ENCODE measurements at places on chromosomes 7 and 10.
A peak's percentile ranks its signal among the peaks of the same experiment; 100 is the strongest.

DNA sequence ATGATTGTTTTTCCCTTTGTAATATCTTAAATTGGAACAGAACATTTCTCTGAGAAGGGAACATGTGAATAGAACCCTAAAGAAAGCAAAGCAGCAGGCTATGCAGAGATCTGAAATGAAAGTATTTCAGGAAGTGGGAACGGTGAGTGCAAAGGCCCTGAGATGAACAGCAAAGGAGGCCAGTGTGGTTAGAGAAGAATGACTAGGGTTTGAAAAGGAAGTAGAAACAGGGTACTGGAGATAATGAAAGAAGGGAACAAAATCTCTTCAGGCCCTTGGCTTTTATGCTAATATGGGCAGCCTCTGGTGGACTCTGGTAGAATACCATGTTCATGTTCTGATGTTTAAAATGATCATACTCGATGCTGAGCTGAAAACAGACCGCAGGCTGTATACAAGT lies 22.2 kb downstream of the ARHGAP21 start:
- DNase-seq: no peak

DNA sequence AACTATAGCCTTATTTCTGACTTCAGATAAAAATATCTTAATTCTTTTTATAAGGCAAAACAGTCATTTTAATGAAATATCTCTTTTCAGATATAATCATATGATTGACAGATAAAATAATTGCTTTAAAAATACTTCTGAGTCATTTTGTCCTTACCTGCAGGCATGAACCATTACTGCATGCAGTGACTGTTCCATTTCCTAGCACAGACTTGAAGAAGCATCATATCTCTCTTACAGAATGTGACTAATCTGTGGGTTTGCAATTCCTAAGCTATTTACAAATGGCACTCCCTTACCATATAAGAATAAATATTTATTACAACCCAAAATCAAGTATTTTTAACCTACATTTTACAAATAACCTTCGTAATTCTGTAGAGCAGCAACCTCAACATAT lies 120.7 kb downstream of the SRPK2 start:
- DNase-seq: no peak

DNA sequence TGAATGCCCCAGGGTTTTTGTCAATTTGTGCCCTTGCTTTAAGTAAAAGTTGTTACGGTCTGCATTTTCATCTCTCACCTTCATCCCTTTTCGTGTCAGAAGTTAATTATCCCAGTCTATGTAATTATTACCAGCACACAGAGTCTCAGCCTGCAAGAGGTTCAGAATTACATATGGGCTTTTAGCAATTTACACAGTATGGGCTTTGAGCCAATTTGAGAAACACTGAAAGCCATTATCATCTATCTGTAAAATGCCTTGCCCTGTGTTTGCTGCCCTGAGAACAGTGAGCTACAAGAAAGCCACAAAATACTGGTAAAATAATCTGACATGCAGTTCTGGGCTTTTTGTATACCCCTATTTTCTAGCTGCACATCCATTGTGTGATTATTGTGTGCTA lies 125.6 kb upstream of the STEAP4 start:
- no peak for DNase-seq

DNA sequence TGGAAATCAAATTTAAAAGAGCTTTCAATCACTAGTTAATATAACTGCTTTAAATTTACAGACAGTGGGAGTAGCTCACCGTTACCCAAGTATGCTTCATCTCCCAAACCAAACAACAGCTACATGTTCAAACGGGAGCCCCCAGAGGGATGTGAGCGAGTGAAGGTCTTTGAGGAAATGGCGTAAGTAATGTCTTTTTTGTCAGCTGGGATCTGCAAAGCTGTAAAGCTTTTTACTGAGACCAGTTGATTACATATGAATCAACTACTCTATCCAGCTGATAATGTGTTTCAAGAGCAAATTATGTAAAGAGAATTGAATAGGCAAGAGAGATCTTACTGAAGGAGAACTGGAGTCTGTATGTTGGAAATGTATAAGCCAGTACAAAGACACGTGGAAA lies 116.2 kb downstream of the GLCCI1 start:
- DNase-seq: no peak

DNA sequence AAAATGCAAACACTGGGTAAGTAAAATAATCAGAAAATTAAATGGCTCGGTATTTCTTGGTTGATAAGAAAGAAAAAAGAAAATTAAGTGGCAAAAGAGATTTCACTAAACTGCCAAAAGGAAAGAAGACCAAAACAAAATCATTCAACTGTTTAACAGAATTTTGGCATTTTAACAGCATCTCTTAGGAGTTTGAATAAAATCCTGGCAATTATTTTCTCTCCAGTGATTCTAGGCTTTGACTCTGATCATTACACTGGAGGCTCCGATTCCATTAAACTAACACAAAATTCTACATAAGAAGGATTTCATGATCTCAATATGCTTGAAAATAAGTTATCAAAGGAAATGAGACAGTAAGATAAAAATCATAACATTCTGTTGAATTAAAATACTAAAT lies 62.3 kb downstream of the ARHGAP21 start:
- DNase-seq: no peak

GRCh38 chr10:78758176-78758575 lies 310.6 kb upstream of the ZMIZ1 start:
- DNase-seq: no peak

- DNase-seq: no peak
Measured at GRCh38 chr7:3028758-3029093, 14.9 kb downstream of the CARD11 start.

GRCh38 chr7:128937647-128938543 lies at the start of gene IRF5:
Gene IRF5, plus strand, starts transcription at chr7:128937927. Its CDS starts 4,155 bp downstream, at chr7:128942082.
- peak; percentile 33 for DNase-seq

DNA sequence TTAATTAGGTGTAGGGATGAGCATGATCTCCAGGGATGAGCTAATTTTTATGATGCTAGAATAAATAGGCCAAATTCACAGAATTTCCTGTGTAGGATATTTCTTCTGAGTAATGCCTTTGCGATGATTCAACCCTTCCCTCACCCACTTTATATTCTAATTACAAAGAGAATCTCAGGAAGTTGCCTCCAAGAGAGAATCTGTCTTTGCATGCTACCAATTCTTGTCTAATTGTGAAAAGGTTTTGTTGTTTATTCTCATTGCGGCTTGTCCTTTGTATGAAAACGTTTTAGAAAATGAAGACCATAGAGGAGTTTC lies 6.3 kb downstream of the C7orf57 start:
- DNase-seq: no peak

DNA sequence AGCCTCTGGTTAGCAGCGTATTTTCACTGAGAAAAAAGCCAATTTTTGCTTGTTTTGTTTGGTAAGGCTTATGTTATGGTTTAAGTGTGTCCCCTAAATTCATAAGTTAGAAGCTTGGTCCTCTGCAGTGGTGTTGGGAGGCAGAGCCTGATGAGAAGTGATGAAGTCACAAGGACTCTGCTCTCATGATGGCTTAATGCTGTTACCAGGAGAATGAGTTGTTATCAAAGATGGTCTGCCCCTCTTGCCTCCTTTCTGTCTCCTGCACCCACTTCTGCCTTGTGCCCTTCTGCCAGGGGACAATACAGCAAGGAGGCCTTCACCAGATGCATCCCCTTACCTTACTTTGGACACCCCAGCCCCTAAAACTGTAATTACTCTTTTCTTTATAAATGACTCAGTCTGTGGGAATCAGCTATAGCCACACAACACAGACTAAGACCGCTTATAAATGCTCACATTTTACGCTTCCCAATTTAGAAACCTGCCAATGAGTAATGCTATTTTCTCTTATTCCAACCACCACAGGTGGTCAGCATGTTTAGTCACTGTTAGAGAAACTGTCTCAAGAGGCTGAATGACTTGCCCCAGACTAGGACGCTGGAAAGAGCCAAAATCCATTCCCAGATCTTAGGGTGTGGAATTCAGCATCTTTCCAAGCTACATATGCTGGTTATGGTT lies 6.1 kb upstream of the PKD1L1 start:
- DNase-seq: no peak

DNA sequence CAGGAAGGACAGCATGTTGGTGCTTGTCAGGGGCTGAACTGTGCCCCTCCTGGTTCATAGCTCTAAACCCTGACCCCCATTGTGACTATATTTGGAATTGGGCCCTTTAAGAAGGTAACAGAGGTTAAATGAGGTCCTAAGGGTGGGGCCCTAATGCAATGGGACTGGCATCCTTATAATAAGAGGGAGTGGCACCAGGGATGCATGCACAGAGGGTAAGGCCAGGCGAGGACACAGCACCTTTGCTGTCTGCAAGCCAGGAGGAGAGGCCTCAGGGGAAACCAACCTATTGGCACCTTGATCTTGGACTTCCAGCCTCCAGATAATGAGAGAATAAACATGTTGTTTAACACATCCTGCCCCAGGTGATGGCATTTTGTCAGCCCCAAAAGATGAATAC lies 61.3 kb upstream of the EBF3 start:
- DNase-seq: no peak

GRCh38 chr7:13276977-13277376 lies 589.5 kb downstream of the ARL4A start:
- no peak for DNase-seq

- no peak for DNase-seq
Measured at GRCh38 chr10:18303851-18304801, 163.9 kb downstream of the CACNB2 start.

- no peak for DNase-seq
Measured at GRCh38 chr10:60035984-60036383, 129.6 kb upstream of the CCDC6 start.

DNA sequence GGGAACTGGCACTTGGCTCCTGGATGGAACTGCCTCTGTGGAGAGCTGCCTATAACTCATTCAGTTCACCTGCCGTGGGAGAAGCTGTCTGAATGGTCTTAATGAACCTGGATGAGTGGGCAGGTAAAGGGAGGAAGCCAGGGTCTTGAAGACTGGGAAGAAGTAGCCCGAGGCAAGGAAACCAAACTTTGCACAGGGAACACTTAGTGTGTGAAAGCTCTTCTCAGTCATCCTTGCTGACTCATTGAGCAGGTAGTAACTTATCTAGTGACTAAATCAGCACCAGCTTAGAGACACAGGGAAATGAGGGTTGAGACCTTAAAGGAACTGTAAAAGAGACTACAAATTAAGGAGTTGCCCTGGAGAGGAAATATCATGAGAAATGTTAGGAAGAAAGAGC lies 9.9 kb downstream of the LRRC4 start:
- no peak for DNase-seq

GRCh38 chr10:78321500-78321899 lies 287.8 kb downstream of the RPS24 start:
- DNase-seq: peak; percentile 2

GRCh38 chr7:116653204-116653603 lies 18.8 kb upstream of the MET start:
- no peak for DNase-seq

GRCh38 chr7:139829775-139830117 lies 682 bp downstream of the TBXAS1 start:
- DNase-seq: no peak

GRCh38 chr7:32108651-32109050 lies 38.4 kb upstream of the PDE1C start:
- no peak for DNase-seq

- DNase-seq: no peak
Measured at GRCh38 chr10:74889662-74889998, 63.2 kb downstream of the KAT6B start.

- no peak for DNase-seq
Measured at GRCh38 chr10:73873838-73874215, 528 bp downstream of the CAMK2G start.

DNA sequence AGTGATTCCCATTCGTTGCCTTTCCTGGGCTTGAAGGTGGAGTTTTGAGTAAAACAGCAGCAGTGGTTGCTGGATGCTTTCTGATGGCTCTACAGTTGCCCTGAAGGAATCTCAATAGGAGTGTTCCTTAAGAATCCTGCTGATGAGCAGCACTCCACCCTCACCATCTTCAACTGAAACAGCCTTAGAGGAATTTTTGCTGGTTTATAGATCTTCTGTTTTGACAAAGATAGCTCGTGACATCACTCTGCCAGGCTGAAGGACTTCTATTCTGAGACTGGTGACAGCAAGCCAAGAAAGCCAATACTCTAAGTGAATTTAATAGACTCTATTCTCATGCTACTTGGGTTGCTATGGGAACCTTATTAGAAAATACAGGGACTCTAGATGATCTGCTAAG lies 1014.7 kb downstream of the NRG3 start:
- no peak for DNase-seq
